Activated T-helper 1 cell treated with anti-CD3 and anti-CD28 coated beads, Interleukin-12 subunit alpha, Interleukin-12 subunit beta, Interleukin-2, Interleukin-4 antibody, amounts not matched to agents 30 ng/mL and 10 ng/mL and 1 ng/mL, durations not matched to agents 14 hours and 24 hours and 36 hours (primary cell): ENCODE measurements at places on chromosomes 6 and 20. TPM values are rescaled to one million over a fixed set of nuclear protein-coding genes. Genes with fewer than 3 reads are reported as not detected.
A peak's percentile ranks its signal among the peaks of the same experiment; 100 is the strongest.

- H3K27ac ChIP-seq: peak overlapping the region; percentile 13
- H3K27me3 ChIP-seq: peaks cover 70% of the 10 kb centered on the region
- no peaks in the 10 kb centered on the region for H3K36me3 ChIP-seq
Observed at GRCh38 chr20:21707999-21708737, 2.7 kb downstream of the PAX1 start.

GRCh38 chr20:62297449-62298227 is 5.2 kb upstream of the ADRM1 start:
- peaks cover 10% of the 10 kb centered on the region for H3K4me1 ChIP-seq
- no peaks in the 10 kb centered on the region for H3K27me3 ChIP-seq
- no peak overlapping the region for H3K27ac ChIP-seq
- peaks cover 10% of the 10 kb centered on the region for H3K36me3 ChIP-seq

GRCh38 chr6:43304361-43304760 is 4.3 kb downstream of the CRIP3 start:
- no peak overlapping the region for H3K27ac ChIP-seq
- peaks cover 7% of the 10 kb centered on the region for H3K4me1 ChIP-seq
- DNase-seq: no peak
- no peak overlapping the region for H3K4me3 ChIP-seq
- peaks cover 16% of the 10 kb centered on the region for H3K27me3 ChIP-seq

Gene TGM3
- total RNA-seq: not detected in 2 replicates

- no peak overlapping the region for H3K4me3 ChIP-seq
- peaks cover 6% of the 10 kb centered on the region for H3K36me3 ChIP-seq
- H3K27ac ChIP-seq: no peak overlapping the region
Observed at GRCh38 chr6:25010902-25011625, 75.3 kb upstream of the RIPOR2 start.

- H3K4me1 ChIP-seq: no peaks in the 10 kb centered on the region
- H3K27ac ChIP-seq: no peak overlapping the region
- peaks cover 6% of the 10 kb centered on the region for H3K27me3 ChIP-seq
- H3K4me3 ChIP-seq: no peak overlapping the region
- H3K36me3 ChIP-seq: no peaks in the 10 kb centered on the region
Observed at GRCh38 chr6:108721286-108721685, 126.9 kb upstream of the ARMC2 start.
